ENCODE measurements at places on chromosomes 1 and 21.

- no peak for DNase-seq
These were observed 121.9 kb downstream of the NRIP1 start for GRCh38 chr21:14942801-14943490.

DNA sequence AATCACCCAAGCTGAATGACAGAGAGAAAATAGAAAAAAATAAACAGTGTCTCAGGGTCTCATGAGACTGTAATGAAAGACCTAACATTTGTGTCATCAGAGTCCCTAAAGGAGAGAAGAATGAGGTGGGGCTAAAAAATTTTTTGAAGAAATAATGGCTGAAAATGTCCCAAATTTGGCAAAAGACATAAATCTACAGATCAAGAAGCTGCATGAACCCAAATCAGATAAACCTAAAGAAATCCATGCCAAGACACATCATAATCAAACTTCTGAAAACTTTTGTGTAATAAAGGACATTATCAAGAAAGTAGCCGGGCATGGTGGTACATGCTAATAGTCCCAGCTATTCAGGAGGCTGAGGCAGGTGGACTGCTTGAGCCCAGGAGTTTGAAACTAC lies 29.2 kb downstream of the LEMD1 start:
- DNase-seq = no peak

- no peak for DNase-seq
These were observed 9.0 kb downstream of the SLC9A1 start for GRCh38 chr1:27145934-27146354.

DNA sequence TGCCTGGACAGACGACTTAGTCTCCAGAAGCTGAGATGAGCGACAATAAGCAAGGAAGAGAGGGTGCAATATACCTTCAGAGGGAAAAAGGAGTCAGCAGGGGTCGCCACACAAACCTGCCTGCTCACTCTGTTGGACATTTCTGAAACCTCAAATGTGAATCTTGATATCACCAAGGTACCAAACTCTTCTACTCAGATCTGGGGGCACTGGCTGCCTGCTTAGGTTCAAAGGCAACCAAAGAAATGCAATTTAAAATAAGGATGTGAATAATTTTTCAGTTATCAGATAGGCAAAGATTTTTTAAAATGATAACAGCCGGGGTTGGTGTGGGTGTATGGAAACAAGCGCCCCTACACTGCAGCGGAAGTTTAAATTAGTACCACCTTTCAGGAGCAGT lies 164.2 kb downstream of the HIVEP3 start:
- DNase-seq = peak; percentile 46

- no peak for DNase-seq
These were observed 30.6 kb downstream of the WLS start for GRCh38 chr1:68201546-68202238.

DNA sequence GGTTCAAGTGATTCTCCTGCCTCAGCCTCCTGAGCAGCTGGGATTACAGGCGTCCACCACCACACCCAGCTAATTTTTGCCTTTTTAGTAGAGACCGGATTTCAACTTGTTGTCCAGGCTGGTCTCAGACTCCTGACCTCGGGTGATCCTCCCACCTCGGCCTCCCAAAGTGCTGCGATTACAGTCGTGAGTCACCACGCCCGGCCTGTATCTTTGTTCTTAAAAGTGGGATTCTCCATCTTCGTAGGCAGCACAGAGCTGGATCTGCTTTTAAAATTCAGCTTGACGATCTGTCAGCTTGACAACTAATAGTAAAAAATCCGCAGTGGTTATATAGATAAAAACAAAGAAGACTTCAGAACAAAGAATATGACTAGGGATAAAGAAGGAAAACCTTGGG lies 2.8 kb upstream of the GNG4 start:
- DNase-seq = no peak

GRCh38 chr1:89633800-89634625 lies 1.1 kb downstream of the LRRC8C start:
- peak; percentile 52 for DNase-seq

- DNase-seq = no peak
These were observed 297.2 kb upstream of the PLXNA2 start for GRCh38 chr1:208541225-208541855.

DNA sequence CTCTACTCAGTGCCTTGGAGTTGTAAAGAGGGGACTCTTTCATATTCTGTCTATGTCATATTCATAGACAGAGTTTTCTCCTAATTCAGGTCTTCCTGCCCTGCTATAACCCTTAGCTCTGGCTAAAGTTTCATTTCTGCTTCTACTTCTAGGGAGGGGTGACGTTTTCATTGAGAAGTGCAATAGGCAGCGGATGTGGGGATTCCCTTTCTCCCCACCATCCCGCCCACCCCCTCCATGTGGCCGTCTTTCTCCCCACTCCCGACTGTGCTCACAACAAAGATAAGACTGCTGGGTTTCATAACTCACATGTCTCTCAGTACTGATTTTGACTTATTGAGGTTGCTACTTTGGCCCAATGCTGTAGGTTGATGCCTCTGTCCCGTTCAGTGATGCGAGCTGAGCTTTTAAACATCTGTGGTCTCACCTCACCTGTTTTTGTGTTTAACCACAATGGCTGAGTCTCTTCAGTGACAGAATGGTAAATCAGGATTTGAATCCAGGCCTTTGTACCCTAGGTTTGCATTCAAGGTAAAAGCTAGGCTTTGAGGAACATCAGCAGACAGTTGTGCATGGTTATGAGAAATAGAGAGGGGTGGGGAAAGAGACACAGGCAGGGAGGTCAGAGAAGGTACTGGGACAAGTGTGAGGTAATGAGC lies 7.8 kb upstream of the KIF14 start:
- peak; percentile 22 for DNase-seq

- DNase-seq = no peak
These were observed 8.3 kb downstream of the FAM229A start for GRCh38 chr1:32353886-32354570.

DNA sequence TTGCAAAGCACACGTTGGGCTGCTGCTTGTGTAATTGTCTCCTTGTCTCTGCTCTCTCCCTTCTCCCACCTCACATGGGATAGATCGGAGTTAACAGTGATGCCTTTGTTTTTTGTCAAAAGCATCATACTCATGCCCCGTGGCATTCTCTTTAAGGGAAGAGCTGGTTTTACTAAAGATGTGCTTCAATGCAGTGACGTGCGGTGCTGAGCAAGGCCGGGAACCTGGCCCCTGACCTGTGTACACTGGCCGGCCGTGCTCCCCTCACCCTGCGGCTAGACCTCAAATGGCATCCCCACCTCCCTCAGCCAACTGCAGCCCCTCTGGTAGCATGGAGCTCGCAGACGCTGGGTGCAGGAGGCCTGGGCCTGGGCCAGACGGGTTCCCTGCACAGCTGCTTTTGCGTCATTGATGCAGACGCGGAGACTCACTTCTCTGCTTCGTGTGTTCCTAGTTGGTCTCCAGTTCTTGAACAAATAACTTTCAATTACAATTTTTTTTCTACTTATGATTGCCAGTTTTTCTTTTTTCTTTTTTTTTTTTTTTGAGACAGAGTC lies 19.9 kb downstream of the AGPAT3 start:
- no peak for DNase-seq

- DNase-seq = peak; percentile 17
These were observed 111.8 kb downstream of the PLXNA2 start for GRCh38 chr1:208132287-208132882.

GRCh38 chr1:64933296-64934070 lies 32.9 kb downstream of the JAK1 start:
- DNase-seq = no peak

DNA sequence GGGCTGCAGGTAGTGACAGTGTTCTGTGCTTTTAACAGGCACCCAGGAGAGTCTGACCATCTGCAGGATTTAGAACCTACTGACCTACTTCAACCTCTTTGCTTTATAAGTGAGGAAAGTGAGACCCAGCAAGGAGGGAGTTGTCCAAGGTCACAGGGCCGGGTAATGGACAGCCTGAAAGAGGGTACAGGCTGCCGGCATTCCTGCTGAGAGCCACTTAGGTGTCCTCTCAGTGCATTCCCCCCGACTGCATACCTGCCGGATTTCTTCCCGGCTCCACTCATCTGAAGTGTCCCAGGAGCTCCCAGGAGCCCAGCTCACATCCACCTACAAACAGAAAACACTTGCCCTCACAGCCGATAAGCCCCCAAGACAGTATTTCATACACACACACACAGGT lies 13.9 kb downstream of the PHLDA3 start:
- DNase-seq = no peak

DNA sequence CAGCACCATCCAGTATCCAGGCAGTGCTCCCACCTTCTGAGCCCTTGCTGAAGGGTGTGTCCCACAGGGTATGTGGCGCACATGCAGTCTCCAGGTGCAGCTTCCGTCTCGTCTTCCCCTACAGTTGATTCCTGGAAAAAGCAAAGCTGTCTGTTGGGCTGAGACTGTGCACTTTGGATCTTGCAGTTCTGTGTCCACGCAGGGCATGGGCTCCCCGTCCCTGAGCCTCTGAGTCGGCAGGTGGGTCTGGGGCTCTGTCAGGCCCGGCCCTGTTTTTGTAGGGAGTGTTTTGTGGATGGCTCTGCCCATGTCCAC lies 32.8 kb downstream of the SNAP47 start:
- no peak for DNase-seq

GRCh38 chr21:36450511-36450910 lies 29.4 kb downstream of the CLDN14 start:
- no peak for DNase-seq

- DNase-seq = no peak
These were observed 87.9 kb upstream of the SMYD2 start for GRCh38 chr1:214192825-214193643.

- DNase-seq = no peak
These were observed 61.4 kb downstream of the MEF2D start for GRCh38 chr1:156439036-156439776.

DNA sequence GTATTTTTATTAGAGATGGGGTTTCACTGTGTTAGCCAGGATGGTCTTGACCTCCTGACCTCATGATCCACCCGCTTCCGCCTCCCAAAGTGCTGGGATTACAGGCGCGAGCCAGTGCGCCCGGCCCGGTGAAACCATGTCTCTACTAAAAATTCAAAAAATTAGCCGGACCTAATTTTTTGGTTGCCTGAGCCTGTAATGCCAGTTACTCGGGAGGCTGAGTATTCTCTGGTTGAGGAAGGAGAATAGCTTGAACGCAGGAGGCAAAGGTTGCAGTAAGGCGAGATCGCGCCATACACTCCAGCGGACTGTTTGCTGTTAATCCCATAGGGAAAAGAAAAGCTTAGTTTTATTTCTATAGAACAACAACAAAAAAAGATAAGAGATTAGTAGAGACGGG lies 29.9 kb upstream of the HJV start:
- no peak for DNase-seq

DNA sequence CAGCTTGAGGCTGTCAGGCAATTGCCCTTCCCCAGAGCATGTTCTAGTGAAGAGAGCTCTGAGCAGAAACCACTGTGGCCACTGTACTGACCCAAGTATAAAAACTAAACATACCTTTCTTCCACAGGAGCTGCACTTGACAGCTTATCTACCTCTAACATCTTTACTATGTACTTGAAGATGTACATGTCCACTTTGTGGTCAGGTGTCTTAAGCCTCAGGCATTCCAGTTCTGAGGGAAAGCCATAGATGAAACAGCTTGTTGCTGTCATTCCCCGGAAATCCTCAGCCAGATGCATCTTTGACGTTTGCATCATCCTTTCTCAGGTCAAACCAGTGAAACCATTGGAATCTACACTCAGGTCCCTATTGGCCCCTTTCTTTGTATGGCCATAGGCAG lies 70.4 kb downstream of the CHRM3 start:
- no peak for DNase-seq

GRCh38 chr1:201348211-201348566 lies 29.3 kb downstream of the TNNT2 start:
- DNase-seq = no peak

Data from stimulated activated CD4-positive, alpha-beta T cell treated with anti-CD3 and anti-CD28 coated beads, Interleukin-2, amount 100 ng/mL, for 4 hours (primary cell).